ENCODE measurements at places on chromosomes 6 and 20.

DNA sequence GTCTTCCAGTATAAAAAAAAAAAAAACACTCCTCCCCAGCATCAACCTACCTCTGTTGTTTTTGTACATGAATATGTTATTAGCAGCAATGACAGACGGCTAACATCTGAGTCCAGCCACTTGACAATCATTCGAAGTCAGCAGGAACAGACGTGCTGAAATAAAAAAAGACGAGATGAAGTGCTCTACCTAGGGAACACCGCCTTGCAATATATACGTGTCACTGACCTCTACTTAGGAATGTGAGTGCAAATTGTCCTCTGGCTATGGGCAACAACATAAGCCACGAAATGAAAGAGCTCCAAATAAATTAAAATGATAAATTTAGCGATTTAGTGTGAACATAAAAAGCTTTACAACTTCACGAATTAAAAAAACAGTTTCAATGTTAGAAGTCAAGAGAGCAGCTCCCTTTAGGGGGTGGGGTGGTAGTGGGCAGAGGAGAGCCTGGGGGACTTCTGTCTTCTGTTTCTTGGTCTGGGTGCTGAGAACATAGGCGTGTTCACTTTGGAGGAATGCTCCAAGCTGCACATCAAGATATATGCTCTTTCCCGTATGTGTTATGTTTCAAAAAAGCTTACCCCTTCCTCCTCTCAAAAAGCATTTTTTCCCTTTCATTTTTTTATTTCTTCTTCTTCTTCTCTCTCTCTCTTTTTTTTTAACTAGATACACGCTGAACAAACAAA lies 23.3 kb downstream of the EDN1 start:
- DNase-seq: no peak

DNA sequence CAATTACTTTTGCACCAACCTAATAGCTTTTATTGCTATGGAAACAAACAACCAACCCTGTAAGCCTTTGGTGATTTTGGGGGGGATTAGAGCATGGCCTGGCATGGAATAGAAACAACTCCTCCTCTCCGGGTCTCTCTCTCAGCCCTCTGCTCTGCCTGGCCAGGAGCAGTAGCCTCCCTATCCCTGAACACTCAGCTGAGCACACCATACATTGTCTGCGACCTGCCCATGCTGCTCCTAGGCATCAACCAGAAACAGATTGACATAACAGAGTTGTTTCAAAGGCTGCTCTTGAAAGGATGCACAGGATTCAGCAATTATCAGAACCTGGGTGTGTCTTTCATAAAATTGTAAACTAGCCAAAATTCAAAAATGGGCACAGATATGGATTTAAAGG lies 29.8 kb upstream of the SMIM28 start:
- no peak for DNase-seq

DNA sequence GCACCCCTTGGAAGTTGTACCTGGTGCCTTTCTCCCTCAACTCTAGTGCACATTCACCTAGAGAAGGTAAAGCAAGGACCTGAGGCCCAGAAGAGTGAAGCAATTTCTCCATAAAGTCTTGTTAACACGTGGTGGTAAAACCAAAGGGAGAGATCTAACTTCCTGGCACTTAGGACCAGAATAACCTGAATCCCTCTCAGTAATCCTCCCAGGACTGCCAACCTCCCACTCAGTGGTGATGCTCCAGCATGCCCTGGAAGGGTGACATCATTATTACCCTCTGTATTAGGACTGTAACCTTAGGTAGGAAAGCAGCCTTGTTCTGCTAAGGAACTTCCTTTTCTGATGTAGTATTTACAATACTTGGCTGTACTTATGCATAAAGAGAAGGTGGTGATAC lies 330.6 kb upstream of the MARCKS start:
- DNase-seq: no peak

DNA sequence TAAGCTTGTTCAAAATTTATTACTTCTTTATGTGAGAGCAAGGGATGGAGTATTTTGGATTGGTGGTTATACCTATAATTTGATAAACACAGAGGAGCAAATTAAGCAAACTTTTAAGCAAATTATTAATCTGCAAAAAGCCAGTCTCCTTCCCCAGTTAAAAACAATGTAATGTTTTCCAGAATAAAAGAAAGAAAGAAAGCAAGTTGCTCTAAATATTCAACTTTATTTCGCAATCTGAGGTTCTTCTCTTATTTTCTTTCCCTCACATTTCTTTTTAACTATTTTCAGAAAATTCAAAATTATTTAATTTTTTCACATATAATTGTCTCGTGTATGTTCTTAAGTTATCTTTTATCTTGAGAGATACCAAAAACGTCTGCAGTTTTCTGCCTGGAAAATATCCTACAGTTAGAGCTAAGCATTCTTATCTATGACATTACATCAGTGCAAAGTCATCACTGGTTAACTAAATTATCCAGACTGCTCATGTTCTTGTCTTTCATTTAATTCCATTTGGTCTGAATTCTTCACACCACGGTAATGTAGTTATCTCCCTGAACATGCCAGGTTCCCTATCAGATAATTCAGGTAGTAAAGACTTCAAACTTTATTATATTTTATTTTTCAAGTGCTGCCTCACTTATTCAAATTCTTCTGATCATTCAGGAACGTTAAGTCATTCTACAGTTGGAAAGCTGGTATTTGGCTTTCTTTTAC lies 3.3 kb upstream of the CNKSR3 start:
- DNase-seq: no peak

DNA sequence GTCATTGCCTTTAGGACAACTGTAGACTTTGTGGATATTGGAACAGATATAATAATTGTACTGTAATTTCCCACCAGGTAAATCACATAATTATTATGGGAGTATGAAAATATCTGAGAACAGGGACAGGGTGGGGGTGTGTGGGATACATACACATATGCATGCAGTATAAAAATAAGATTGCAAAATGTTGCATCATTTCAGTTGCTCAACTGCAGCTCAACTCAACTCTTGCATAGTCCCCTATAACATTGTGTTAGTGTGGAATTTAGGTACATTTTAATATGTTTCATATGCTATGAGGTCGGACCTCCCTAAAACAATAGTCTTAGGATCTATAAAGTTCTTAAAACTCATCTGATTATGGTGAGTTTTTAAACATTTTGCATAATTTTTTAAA lies 275.0 kb upstream of the FLRT3 start:
- DNase-seq: no peak

- DNase-seq: no peak
These were observed 23.4 kb downstream of the ATRN start for GRCh38 chr20:3494218-3494617.

DNA sequence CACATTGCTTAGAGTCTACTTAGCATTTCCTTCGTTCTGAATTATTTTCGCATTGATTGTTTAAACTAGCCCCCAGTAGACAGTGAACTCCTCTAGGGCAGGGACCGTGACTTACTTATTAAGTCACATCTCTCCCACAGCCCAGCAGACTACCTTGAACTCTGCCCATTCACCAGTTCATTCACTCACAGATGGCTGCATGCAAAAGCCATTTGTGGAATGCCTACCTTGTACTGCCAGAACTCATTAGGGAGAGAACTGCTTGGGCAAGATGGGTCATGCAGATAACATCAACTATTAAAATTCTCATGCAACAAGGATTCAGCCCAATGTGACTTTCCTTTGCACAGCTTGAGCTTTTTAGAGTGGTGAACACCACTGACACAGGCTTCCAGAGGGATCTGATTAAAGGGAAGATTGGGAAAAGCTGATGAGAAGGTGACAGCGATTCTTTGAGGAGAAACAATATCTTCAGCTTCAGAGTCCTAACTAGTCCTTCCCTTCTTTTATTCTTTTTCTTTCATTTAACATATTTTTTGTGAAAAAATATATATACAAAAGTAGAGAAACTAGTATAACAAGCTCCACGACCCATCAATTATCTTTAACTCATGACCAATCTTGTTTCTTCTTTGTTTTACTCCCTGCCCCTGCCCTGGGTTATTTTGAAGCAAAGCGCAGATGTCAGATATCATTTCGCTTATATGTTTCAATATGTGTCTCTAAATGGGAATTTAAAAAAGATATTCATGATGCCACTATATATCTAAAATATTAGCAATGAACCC lies 273.9 kb downstream of the CDC5L start:
- DNase-seq: no peak

DNA sequence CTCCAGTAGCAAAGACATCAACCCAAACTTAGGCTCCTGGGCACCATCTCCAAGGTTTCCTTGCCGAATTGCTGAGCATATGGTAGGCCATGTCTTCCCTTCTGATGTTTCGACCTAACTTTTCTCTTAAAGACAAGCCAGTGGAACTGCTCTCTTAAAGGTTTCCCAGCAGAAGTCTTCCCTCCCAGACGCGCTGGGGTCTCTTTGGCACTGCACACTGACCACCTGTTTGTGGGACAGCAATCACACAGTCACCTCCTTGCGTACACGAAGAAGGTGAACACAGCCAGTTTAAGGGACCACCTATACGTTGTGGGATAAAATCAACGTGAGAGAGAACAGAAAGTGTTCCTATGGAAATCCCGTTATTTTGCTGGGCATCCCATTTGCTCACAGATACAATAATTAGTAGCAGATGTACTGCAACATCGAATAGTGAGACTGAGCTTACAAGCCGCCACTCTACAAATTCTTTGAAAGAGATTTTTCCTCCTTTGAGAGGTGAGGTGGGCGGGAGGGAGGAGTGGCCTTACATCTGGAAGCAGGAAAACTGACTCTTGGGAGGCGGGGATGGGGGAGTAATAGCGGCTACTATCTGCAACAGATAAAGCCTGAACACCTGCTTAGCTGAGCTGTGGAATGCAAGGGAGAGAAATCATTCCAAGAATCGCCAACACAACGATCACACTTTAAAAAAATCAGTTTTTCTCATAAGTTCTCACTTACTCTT lies 9.9 kb downstream of the GRIK2 start:
- no peak for DNase-seq

- no peak for DNase-seq
These were observed 166.1 kb downstream of the GRM4 start for GRCh38 chr6:33979750-33980149.

DNA sequence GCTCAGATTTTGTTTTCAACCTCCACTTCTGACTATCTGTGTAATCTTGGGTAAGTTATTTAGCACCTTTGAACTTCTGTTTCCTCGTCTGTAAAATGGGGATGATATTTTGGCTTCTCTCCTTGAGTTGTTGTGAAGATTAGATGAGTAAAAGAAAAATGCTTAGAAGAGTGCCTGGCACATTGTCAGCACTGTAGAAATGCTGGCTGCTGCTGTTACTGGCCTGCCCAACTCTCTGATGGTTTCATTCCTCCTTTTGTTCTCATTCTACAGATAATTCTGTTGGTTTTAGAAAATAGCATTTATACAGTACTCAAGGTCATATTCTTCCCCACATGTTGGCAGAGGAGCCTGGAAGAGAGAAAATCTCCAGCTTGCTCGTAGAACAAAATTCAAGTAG lies 547.2 kb upstream of the JAG1 start:
- DNase-seq: no peak

DNA sequence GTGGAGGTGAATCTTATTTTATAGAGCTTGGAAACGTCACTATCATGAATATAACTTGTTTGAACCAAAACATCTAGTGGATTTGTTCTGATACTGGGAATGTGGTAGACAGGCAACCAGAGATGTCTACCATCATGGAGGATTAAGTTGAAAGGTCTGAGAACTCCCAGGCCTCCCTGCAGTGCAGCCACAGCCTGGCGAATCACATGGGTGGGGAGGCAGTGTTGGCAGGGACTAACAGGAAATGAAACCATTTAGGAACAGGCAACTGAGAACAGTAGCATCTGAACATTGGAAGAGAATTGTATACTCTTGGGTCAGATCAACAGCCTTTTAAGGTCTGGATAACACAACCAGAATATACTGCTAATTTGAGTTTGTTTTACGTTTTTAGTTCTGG lies 22.3 kb upstream of the CEP162 start:
- no peak for DNase-seq

All from activated naive CD8-positive, alpha-beta T cell treated with anti-CD3 and anti-CD28 coated beads, Interleukin-2, amount 50 U/mL, for 16 hours (primary cell).